ENCODE measurements at places on chromosomes 5 and 9.

DNA sequence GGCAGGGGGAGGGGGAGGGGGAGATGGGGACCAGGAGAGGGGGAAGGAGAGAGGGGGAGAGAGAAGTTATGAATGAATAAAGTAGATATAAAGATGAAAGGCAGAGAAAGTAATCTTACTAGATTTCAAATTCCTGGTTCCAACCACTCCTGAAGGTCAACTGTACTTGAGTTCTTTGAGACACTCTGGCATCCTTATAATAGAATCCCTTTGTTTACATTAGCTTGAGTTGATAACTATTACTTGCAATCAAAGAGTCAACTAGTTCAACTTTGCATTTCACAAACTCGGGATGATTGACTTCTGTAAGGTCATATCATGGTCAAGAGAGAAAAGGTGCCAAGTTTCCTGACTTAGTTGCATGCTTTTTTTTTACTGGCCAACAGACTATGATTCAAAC, 42.2 kb downstream of the BAAT start:
- no peak for DNase-seq

DNA sequence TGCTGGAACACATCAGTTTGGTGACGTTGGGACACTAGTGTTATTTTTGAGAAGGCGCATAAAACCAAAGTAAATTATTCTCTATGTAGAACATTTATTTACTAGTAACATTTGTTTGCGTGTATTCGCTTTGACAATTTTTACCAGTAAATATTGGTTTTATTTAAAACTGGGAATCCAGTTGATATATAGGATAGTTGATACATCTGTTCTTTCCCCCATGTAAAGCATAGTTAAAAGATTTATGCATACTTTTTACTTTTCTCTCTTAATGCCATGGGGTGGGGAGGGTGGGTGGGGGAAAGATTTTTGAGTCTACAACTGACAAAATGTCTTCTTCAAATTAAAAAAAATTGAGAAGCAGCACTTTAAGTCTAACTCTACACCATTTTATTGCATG, at the start of gene IGIP:
IGIP (plus strand) TSS at position 301 of the 400 bp plus-strand sequence. CDS start 2,540 bp downstream, outside the sequence.
- DNase-seq = no peak

DNA sequence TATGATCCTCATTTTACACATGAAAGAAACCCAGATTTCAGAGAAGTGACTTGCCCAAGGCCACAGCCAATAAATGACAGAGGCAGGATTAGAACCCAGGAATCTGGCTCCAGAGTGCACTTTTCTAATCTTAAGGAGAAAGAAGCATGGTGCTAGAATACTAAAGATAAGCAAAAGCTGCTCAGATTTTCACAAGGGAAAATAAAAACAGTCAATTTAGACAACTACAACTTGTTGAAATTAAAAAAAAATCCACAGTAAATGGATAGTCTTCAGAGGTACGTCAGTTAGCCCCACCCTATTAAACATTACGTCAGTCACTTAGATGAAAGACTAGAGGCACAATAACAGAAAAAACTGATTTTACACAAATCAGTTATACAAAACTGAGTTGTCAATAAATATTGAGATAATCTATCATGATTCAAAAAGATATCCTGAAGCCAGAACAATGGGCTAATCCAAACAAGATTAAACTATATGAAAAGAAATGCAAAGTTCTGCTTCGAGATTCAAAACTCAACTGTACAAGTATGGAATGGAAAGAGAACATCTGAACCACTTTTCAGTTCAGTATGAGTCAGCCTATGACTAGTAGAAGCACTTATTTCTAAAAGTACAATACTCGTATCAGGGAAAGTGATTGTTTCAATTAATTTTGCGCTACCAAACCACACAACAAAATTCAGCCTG, 9.3 kb downstream of the TMEM245 start:
- DNase-seq = no peak

DNA sequence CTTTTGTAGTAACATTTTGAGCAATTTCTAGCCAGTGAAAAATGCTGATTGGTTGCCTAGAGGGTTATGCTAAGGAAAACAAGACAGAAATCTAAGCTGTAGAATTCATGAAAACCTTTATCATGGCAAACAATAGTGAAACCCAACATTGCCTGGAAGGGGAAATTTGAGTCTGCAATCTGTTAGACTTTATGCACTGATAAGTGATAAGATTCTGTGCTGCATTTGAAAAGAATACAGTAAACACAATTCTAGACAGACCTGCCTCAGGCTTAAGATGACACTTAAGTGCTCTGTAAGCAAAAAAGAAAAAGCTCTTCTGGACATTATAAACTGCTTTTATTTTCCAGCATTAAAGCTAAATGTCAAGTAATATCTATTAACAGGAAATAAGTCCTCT, 519.3 kb downstream of the ISL1 start:
- DNase-seq = no peak

GRCh38 chr5:180350296-180350695, 2.8 kb downstream of the GFPT2 start:
- no peak for DNase-seq

- DNase-seq = no peak
Measured at GRCh38 chr9:127991757-127992274, 11.0 kb upstream of the EEIG1 start.

GRCh38 chr9:113609562-113610318, 146.2 kb downstream of the RGS3 start:
- DNase-seq = peak; percentile 68

- no peak for DNase-seq
Measured at GRCh38 chr5:128271859-128272464, 188.4 kb downstream of the SLC12A2 start.

GRCh38 chr5:122680623-122681350, 94.1 kb upstream of the SNX2 start:
- DNase-seq = no peak

DNA sequence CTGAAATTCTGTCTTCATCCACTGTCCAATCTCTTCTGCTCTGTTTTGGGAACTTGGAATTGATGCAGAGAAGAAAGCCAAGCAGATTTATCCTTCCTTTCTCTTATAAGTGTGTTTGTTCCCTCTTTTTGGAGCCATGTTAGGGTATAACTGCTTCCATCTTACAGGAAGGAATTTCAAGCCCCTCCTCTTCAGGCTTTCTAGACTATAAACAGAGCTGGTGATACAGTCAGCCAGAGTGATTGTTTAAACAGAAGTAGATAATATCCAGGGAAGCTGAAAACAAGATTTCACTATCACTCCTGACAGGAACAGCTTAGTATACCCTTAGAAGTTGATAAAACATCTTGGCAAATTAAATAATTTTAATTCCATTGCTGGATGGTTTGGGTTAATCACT, 102.1 kb upstream of the DMRT1 start:
- DNase-seq = no peak

- no peak for DNase-seq
Measured at GRCh38 chr5:148607406-148607805, 46.9 kb downstream of the HTR4 start.

- DNase-seq = no peak
Measured at GRCh38 chr5:73373814-73374510, 74.6 kb downstream of the FOXD1 start.

DNA sequence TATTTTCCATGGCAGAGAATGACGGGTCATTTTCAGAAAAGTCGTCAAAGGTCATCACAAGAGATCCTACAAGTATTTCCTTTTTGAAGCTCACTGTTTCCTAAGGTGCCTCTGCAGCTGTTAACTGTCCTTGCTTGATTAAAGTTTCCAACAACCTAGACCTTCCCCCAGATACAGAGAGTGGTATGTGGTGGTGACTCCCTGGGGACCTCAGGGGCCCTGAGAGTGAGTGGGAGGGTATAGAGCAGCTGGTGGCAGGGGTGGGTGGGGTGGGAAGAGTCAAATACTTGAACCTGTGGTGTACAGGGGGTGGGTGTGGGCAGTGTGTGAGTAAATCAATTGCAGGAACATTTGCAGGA, 1.6 kb upstream of the CD72 start:
- DNase-seq = no peak

- DNase-seq = no peak
Measured at GRCh38 chr5:102959055-102959454, 160.9 kb downstream of the GIN1 start.

- no peak for DNase-seq
Measured at GRCh38 chr5:58666141-58666540, 83.3 kb downstream of the RAB3C start.

DNA sequence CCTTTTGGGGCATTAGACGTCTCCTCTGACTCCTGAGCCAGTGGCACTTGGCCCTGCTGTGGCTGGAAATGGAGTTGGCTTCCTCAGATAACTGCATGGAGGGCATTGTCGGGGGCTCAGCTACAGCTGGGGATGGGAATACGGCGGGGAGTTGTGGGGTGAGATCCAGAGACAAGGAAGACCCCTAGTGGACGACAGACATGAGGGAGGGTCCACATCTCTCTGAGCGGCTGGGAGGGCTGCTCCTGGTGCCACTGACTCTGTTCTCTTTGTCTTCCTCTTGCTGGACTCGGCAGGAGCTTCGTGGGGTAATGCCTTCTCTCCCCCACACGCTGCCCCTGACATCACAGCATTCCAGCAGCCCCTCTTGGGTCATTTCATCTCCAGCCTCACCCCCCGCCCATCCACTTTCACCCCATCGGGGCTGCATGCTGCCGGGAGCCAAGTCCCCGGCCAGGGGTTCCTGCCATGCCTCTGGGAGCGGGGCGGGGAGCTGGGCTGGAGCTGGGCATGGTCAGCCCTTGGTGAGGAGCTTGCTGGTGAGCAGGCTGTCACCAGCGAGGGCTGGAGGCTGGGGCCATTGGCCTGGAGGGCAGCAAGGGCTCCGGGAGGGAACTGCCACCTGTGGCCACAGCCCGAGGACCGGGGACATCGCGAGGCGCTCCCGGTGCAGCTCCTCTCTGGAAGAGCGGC, 172.3 kb downstream of the CACNA1B start:
- DNase-seq = no peak

- DNase-seq = no peak
Measured at GRCh38 chr9:125591245-125591644, 115.8 kb downstream of the MAPKAP1 start.

GRCh38 chr5:35856765-35857351, at the start of gene IL7R:
IL7R (plus strand) TSS chr5:35856891; CDS start chr5:35856978, 87 bp downstream.
- no peak for DNase-seq

DNA sequence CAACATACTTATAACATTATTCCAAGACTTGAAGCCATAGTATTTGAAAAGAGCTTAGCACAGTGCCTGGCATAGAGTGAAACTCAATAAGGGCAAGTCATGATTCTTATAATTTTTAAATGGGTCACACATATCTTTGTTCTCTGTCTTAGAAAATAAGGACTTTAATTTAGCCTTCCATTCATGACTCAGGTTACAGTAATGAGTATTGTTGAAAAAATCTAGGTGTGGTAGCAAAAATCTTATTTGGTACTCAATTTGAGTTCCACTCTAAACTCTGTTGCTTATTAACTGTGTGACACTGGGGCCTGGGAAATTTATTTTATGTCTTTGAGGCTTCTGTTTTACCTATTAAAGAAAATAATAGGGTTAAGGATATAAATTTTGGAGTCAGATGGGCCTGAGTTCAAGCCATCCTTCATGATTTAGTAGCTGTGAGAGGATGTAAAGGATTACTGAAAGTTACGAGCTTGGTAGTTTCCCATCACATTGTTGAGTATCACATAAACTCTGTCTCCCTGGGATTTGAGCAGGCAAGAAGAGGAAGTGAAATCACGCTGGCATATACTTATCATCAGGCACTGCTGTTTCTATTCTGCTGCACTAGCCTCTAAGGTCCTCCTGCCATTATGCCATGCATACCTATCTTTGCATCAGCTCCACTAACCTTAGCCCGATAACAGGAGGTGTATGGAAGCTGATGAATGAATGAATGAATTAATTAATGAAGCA, 1.5 kb downstream of the SPINK9 start:
- DNase-seq = no peak

GRCh38 chr5:115389799-115390382, 93.4 kb upstream of the CCDC112 start:
- DNase-seq = no peak

- DNase-seq = no peak
Measured at GRCh38 chr9:109052416-109052815, 39.1 kb upstream of the CTNNAL1 start.

DNA sequence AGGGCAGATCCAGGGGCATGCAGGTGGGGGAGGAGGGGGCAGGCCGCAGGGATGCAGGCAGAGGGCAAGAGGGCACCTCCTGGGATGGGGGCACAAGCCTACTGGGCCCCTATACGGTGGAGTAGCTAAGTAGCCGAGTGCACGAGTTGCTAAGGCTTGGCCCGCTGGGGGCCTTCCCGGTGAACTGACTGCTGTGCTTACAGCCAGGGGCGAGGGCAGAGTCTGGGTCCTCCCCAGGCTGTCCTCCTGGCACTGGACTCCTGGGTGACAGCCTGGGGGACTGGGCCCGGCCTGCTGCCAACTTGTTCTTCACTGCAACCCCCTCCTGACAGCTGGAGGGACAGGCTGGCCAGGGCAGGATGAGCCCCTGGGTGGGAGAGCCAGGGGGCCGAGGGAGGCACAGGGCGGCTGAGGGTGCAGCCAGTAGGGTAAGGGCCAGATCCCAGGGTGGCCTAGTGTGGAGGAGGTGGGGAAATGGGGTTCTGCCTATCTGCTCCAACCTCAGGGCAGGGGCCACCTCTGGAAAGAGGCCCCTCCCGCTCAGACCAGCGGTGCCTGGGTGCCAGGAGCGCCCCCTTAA, 1.7 kb upstream of the EGFL7 start:
- no peak for DNase-seq

DNA sequence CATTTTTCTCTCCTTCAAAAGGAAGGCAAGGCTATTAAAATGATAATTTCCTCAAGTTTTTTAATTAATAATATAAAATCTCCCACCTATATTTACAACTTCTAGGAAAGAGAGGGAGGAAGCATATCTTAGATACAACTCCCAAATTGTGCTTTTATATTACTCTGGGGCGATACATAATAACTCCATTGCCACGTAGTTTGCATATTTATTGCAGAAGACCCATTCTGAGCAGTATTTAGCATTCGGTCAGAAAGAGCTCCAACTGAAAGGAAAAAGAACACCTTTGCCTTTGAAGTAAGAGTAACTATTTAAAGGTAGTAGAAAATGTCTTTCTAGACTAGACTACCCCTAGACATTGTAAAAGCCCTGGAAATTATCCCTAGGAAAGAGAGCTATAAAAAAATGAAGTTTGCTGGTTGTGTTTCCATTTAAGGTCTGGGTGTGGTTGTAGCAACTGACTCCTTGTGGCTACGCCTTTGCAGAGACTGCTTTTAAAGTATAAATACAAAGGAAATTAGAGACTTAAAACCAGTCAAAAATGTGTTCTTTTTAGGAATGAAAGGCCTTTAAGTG, 566.1 kb downstream of the ZNF608 start:
- no peak for DNase-seq

DNA sequence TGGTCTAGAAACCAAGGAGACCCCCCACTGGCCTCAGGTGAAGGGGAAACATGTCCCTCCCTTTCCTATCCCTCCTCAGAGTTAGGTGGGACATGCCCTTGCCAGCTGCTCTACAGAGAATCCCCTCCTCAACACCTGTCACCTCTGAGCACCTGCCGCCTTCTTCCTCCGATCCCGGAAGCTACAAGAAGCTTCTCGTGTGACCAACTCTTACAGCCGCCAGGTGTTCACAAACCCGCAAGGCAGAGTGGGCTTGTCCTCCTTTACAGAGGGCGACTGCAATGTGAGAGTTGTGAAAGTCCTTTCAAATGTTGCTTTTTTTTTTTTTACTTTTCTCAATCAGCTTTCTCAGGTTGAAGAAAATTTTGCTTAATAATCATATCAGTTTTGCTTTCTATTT, 3.7 kb upstream of the ICE1 start:
- DNase-seq = no peak
